ENCODE measurements at places on chromosomes 12 and 14. TPM values are rescaled to one million over a fixed set of nuclear protein-coding genes. Genes with fewer than 3 reads are reported as not detected.

CLEC4C gene
- polyA plus RNA-seq: 0.17 TPM

LYZ gene
- 84.8 TPM for polyA plus RNA-seq

FOXN4 gene
- 1.3 TPM for polyA plus RNA-seq

ISCA2 gene
- polyA plus RNA-seq: 29.6 TPM

HRK gene
- polyA plus RNA-seq: 0.31 TPM
